ENCODE measurements at places on chromosomes 2 and 18.

- no peak for DNase-seq
Measured at GRCh38 chr2:213216461-213216860, 65.0 kb upstream of the IKZF2 start.

DNA sequence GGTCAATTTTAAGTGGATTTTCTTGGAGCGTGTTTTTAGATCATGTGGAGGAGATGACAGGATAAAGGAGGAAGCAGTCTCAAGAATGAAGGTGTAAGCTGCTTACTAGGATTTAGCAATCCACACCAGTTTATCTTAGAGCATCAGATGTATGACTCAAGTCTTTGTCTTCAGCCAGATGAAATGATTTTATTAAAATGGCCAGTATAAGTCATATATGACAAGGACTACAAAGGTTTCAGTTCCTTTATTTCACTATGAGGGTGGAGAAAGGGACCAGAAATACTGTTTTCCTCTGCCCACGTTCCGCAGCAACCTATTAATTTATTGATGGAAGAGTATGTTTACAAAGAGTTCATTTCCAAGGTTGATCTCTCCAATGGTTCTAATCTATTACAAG is 970.5 kb upstream of the SLC39A10 start:
- no peak for DNase-seq

DNA sequence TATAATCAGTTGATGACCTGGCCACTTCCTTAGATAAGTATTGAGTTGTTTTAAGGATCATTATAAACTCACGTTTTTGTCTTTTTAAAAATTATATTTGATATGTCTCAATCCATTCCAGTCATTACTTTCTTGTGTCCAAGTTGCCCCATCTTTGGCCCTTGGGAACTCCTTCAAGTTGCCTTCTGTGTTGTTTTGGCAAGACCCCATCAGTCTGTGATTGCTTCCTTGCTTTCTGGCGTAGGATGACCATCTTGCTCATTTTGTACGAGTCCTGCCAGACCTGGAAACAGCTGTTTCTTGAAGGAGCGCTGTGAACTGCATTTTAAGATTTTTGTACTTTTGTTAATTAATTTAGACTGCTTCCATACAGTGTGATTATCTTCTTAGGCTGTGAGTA is 68.9 kb upstream of the ITM2C start:
- no peak for DNase-seq

DNA sequence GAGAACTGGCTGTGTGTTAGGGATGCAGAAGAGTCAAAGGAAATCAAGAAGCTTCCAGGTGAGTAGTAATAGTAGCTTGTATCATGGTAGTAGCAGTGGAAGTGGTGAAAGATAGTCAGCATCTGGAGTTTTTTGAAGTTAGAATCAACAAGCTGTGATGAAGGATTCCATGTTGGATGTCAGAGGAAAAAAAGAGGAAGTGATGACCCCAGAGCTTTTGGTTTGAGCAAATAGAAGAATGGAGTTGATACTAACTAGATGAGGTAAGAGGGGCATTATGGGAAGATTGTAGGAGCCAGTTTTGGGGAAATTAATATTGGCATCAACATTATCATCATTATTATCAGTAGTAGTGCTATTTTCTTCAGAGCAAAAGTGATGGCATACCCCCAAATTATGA is 542.2 kb downstream of the XIRP2 start:
- DNase-seq, result no peak

DNA sequence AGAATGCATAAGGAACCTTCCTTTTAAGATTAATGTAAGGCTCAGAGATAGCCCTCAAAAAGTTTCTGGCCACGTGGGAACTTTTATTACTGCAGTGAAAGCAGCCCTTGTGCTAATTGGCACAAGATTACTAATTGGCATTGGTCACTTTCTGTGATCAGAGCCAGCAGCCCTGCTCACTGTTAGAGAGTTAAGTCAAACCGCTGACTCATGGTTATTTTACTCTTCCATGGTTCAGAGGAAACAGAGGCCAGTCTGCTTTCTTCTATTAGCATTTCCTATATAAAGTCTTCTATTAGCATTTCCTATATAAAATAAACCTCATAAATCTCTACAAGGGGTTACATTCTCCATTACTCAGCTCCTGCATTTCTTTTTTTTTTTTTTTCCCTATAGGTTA is 1.5 kb upstream of the SLC35G4 start:
- DNase-seq, result no peak

GRCh38 chr2:45713591-45713990 is 62.1 kb downstream of the PRKCE start:
- DNase-seq, result no peak

DNA sequence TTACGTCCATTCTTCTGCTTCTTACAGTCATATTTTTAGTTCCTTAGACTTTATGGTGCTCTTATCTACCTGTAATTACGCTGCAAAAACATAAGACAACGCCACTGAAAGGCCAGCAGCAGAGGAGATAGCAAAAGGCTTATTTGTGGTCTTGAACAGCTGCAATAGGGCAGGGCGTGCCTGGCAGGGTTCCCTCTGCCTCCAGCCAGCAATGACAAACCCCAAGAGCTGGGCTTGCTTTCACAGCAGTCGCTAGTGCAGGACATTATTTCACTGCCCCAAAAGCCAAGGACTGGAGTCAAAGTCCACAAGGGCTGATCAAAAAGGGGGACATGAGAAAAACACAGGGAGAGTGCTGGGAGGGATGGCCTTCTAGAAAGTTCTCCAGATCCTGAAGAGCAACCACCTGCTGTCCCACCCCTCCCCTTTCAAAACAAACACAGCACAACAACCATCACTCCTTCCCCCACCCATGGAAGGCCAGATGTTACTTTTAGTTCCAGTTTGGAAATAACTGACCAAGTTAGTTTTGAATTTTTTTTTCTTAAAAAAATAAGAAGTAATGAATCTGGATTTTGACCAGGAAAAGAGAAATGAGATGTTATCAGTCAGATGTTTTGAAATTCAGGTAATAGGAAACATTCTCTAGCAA is 127.8 kb downstream of the RBMS1 start:
- no peak for DNase-seq

- no peak for DNase-seq
Measured at GRCh38 chr18:55141318-55141717, 182.1 kb upstream of the CCDC68 start.

GRCh38 chr2:68388358-68388757 is 23.3 kb downstream of the PLEK start:
- no peak for DNase-seq

DNA sequence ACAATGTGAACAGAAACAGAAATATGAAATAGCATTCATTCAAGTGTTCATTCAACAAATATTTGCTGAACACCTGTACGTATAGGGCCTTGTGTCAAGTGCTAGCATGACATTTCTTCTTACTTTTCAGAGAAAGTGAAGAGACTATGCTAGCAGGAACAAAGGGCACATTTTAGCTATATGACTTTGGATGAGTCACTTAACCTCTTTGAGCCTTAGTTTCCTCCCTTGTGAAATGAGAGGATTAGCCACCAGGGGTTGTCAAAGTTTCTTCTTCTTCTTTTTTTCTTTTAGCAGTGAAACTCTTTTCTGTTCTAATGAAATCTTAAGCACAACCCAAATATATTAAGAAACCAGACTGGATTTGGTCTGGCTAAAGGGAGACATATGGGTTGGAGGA is 53.1 kb downstream of the FIGN start:
- no peak for DNase-seq

- DNase-seq, result no peak
Measured at GRCh38 chr18:79620576-79621165, 58.9 kb upstream of the CTDP1 start.

- DNase-seq, result no peak
Measured at GRCh38 chr2:204175552-204176271, 239.1 kb downstream of the ICOS start.

DNA sequence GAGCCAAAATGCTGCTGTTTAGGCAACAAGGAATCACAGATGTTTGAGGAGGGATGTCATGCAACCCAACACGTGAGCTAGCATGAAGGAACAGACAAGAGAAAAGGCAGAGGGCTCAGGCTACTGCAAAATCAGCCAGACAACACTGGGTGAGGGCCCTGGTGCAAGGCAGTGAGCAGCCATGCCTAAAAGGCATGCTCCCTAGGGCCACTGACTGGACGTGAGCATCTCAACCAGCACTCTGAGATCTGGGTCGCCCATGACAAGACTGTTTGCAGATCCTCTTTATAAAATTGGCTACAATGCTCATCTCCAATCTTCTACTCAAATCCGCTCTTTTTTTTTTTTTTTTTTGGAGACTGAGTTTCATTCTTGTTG is 49.1 kb downstream of the KIAA2012 start:
- no peak for DNase-seq

- DNase-seq, result no peak
Measured at GRCh38 chr18:59123588-59124369, 15.9 kb upstream of the SEC11C start.

DNA sequence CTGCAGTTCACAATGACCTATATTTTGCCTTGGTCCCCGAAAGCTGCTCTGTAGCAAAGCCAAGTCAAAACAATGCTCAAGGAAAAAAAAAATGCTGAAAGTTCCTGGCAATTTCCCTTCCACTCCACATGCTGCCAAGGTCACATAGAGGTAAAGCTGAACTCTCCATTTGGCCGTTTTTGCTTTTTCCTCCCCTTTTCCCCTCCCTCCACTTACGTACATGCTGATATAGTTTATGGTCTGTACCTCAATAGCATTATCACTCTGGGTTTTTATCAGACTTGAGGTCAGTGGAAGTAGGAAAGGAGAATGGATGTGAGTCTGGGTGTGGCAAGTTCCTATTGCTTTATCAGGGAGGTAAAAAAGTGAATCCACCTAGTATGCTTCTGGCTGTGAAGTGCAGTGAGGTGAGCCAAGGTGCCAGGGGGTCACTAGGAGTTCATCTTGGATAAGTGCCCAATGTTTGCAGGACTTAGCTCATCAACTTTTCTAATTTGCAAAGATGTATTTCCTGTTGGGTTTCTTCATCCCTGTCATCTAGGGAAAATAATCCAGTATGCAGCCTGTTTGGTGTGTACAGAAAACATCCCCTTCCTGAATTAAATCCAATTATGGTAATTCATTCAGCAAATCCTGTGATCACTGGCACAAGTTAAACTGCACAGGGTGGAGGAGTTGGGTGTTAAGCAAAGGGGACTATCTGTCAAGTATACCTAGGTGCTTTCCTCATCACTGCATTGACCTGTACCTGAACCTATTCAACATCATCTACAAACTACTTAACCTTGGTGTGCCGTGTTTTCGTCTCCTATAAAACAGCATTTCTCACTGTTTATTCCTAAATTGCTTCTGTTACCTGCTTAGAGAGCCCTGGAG is 124.3 kb upstream of the CYP26B1 start:
- no peak for DNase-seq

- no peak for DNase-seq
Measured at GRCh38 chr18:48878471-48878870, 72.3 kb downstream of the SMAD7 start.

DNA sequence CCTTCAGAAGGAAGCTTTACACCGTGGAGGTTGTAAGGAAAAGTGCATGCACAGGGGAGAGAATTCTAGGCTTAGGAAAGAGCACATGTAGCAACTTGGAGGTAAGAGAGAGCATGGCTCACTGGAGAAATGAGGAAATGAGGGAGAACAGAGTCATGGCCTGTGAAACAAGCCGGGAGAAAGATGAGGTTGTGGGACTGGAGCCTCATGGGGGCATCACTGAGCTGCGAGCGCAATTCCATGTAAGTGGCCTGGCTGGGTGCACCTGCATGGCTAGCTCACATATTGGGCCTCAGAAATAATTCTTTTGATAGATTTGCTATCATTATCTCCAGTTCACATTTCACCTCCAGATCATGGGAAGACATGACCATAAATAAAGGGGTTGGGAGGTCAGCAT is 785.5 kb upstream of the RAB6C start:
- DNase-seq, result no peak

DNA sequence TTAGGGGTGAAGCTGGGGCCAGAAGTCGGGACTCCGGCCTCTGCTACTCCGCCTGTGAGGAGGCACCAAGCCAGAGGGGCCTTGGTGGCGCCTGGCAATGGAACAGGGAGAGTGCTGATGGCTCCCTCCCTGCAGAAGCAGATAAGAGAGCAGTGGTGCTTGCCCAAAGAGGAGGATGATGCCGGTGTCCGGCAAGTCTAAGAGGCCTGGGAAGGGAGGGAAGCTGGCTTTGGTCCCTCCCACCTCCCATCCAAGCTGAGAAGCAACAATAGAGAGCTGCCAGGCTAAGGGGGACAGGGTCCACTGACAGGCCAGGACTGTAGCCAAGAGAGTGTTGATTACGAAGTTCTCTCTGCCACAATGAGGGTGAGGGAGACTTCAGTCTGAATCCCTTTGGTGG is 479.5 kb downstream of the TNS1 start:
- no peak for DNase-seq

GRCh38 chr2:197322724-197323720 is 12.4 kb upstream of the ANKRD44 start:
- no peak for DNase-seq

- no peak for DNase-seq
Measured at GRCh38 chr2:8107150-8107549, 574.7 kb upstream of the ID2 start.

DNA sequence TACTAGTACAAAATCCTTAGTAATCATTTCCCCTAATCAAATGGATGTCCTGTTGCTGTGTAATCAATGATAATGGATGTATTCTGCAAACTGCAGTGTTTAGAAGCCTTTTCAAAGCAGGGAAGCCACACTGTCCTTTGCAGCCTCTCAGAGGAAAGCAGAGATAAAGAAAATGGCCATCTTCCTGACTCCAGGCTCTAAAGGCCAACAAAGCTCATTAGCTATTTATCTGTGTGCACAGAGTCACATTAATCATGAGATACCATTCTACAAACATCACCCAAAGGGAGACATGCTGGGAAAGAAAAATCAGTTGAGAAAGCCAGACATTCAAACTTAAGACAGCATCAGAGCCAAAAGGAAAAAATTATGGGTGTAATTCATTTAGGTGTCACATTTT is 165.0 kb downstream of the RAD51AP2 start:
- no peak for DNase-seq

- DNase-seq, result no peak
Measured at GRCh38 chr2:236257136-236257535, 7.1 kb downstream of the ASB18 start.

DNA sequence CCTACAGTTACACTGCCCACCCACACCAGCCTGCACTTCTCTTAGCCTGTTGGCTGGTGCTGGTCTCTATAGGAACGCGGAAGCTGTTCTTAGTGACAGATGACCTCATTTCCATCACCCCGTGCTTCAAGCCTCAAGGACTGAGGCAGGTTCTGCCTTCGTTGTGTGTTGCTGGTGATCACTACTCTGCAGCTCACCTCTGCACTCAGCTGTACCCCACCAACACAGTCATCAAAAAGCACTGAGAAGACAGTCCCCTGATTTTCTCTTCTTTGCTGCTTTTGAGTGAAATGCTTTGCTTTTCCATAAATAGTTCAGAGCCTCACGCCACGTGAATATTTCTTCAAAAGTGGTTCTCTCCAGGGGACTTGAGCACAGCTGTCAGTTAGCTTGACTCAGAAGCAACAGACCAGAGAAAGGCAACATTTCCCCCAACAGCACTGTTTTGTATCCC is 225.7 kb upstream of the CCDC150 start:
- no peak for DNase-seq

GRCh38 chr2:234535464-234535863 is 38.6 kb upstream of the ARL4C start:
- DNase-seq, result no peak
